ENCODE measurements at places on chromosomes 4 and X. TPM values are rescaled to one million over a fixed set of nuclear protein-coding genes. Genes with fewer than 3 reads are reported as not detected.
A peak's percentile ranks its signal among the peaks of the same experiment; 100 is the strongest.

DNA sequence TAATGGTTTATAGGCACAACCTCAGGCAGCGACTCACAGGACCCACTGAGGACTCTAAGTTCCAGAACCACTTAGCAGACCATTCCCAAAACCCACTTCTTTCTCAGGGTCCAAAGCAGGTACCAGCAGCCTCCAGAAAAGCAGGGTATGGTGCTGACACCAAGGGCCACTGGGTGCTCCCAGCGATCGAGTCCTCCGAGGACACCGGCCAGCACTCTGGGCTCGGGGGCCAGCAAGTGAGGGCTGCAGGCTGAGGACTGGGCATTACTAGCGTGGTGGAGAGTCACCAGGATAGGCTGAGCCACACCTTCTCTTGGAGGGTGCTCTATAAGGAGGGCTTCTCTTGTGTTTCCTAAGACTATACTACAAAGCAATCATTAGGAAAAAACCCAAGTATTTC is 19.3 kb downstream of the LETM1 start:
- no peak overlapping the region for H3K4me3 ChIP-seq
- no peak for DNase-seq
- H3K36me3 ChIP-seq, result peaks cover 78% of the 10 kb centered on the region
- H3K27me3 ChIP-seq, result no peaks in the 10 kb centered on the region

DNA sequence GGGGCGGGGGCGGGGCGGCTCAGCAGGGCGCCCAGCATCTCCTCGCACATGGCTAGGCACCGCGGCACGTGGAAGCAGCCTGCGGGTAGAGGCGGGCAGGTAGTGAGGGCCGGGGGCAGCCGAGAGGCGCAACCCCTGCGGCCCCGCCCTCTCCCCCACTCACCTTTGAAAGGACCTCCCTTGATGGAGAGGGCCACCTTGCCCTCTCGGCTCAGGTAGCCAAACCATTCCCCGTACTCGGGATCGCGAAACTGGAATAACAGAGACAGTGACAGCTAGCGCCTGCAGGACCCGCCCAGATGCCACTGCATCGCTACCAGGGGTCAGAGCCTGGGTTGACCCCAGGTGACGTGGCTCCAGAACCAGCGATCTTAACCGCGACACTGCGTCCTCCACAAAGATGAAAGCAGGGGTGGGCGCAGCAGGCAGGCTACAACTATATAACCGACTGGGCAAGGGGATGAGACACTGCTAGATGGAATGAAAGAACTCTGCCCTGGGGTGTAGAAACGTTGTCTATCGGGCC is 552 bp upstream of the NAA10 start:
- H3K4me1 ChIP-seq, result peaks cover 5% of the 10 kb centered on the region
- H3K4me3 ChIP-seq, result no peak overlapping the region
- DNase-seq, result no peak
- H3K36me3 ChIP-seq, result 0 out of 3 replicates have a peak, but pooled peaks cover 8% of the 10 kb centered on the region
- peak overlapping the region; percentile 64 for H3K27ac ChIP-seq

DNA sequence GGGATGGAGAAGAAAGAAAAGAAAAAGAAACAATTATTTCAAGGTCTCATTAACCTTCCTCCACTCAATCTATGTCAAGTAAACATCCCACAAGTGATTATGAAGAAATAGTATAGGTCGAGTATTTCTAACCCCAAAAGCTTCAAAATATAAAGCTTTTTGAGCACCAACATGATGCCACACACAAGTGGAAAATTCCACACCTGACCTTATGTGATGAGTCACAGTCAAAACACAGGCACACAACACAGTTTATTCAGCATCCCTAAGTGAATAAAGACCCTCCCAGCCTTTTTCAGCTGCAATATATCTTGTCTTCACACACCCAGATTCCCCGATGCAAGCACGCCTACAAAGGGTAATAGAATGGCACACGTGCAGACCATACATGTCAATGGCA is 51.7 kb upstream of the VEGFC start:
- no peak overlapping the region for H3K4me3 ChIP-seq
- H3K27ac ChIP-seq, result no peak overlapping the region
- DNase-seq, result no peak
- no peaks in the 10 kb centered on the region for H3K4me1 ChIP-seq
- no peaks in the 10 kb centered on the region for H3K27me3 ChIP-seq

DNA sequence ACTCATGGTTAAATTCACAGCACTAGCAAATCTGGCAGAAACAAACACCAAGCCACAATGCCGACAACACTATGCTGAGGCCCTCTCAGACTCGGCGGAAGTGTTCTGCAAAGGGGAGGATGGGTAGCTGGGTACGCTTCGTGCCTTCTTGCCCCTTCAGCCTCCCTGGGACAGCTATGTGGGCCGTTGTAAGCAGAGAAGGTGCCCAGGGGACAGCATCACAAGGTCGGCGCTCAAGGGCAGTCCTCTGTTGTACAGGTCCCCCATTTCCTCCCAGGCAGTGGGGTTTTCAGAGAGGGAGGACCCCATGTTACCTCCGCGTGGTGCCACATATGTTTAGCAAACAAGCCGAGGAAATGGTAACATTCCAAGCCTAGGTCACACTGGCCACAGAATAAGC is 173.6 kb downstream of the AFAP1 start:
- H3K4me1 ChIP-seq, result peaks cover 75% of the 10 kb centered on the region
- no peaks in the 10 kb centered on the region for H3K27me3 ChIP-seq
- DNase-seq, result no peak
- H3K4me3 ChIP-seq, result no peak overlapping the region
- peaks cover 8% of the 10 kb centered on the region for H3K36me3 ChIP-seq

The RHOH gene
- total RNA-seq, result not detected

DNA sequence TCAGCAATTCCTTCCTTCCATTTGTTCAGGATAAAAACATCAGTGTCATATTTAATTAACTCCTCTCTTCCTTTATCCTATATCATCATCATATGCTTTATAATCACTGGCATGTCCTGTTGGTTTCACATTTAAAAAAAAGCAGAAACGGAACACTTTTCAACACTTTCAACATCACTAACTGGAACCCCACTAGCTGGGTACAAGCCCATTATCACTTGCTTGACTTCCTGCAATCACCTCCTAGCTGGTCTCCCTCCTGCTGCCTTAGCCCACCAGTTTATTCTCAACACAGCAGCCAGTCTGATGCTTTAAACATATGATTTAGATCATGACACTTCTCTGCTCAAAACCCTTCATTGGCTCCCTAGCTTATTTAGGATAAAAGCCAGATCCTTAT is 116.4 kb upstream of the LSM6 start:
- no peaks in the 10 kb centered on the region for H3K27me3 ChIP-seq
- H3K4me1 ChIP-seq, result no peaks in the 10 kb centered on the region
- no peak overlapping the region for H3K4me3 ChIP-seq
- no peak for DNase-seq

- no peak overlapping the region for H3K4me3 ChIP-seq
- H3K4me1 ChIP-seq, result no peaks in the 10 kb centered on the region
- no peak for DNase-seq
- H3K27me3 ChIP-seq, result no peaks in the 10 kb centered on the region
- H3K36me3 ChIP-seq, result no peaks in the 10 kb centered on the region
Observed at GRCh38 chrX:19627533-19627932, 112.2 kb upstream of the MAP3K15 start.

DNA sequence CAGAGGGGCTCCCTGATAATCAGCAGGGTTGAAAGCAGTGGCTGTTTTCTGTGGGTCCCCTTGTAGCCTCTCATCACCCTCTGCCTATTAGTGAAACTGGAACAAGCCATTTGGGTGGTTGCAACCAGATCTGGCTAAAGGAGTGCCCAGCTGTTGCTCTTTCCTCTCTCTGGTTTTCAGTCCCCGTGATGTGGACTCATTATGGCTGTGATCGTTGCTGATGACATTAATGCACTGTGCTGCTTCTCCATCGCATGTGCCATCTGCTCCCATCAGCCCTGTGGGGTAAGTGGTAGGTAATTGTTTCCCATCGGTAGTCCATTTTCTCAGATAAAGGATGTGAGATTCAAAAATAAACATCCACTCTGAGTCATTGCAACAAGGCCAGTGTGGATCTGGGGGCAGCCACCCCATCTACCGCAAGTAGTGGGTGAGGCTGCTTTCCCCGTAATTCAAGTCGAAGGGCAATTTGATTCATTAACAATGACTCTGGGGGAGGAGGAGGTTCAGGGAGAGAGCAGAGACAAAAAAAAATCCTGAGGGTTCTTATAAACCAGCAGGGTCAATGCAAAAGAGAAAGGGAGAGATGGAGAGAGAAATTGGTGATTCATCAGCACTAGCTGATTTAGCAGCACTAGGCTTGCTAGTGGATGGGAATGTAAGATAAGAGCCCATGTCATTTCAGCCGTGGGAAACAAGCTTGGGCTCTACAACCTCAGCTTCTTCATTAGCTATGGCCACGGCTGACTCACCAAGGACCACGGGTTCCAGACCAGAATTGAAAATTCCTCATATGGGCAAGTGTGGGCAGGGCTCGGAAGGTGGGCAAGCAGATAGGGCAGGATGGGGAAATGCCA is 357.8 kb downstream of the MID1IP1 start:
- no peak overlapping the region for H3K27ac ChIP-seq
- no peaks in the 10 kb centered on the region for H3K36me3 ChIP-seq
- H3K27me3 ChIP-seq, result no peaks in the 10 kb centered on the region
- H3K4me1 ChIP-seq, result no peaks in the 10 kb centered on the region

DNA sequence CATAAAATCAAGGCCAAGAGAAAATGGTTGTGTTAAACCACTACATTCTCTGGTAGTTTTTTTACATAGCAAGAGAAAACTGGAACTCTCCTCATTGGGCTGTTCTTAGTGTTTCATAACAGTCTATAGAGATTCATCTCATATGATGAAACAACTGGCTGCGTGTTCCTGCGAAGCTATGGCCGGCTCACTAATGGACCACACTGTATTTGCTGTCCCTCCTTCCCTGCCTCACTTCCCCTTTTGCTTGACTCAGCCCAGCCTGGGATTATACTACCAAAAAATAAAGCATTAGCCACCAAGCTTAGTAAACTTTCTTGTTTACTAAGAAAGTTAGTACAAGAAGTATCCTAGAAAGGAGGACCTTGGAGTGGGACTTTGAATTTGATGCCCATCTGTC is 31.6 kb upstream of the LSM6 start:
- H3K27ac ChIP-seq, result no peak overlapping the region
- DNase-seq, result no peak
- H3K36me3 ChIP-seq, result no peaks in the 10 kb centered on the region
- H3K4me1 ChIP-seq, result no peaks in the 10 kb centered on the region

The ENOPH1 gene
- 64.3 TPM for total RNA-seq

The MEPE gene
- not detected for total RNA-seq

DNA sequence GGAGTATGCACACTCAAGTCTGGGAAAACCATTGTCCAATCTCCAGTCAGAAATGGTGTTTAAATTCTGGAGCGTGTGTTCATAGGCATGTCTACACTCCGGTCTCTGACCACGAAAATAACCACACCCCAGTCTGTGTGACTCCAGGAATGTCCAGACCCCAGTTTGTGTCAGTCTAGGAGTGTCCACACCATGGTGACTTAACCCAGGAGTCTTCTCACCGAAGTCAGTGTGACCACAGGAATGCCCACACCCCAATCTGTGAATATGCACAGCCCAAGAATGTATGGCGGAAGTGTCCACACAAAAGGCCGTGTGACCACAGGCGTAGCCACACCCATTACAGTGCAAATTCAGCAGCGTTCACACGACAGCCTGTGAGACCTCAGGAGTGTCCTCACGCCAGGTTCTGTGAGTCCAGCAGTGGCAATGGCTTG is 11.4 kb downstream of the FTSJ1 start:
- DNase-seq, result peak; percentile 30
- no peaks in the 10 kb centered on the region for H3K36me3 ChIP-seq
- no peaks in the 10 kb centered on the region for H3K4me1 ChIP-seq
- H3K27me3 ChIP-seq, result no peaks in the 10 kb centered on the region

DNA sequence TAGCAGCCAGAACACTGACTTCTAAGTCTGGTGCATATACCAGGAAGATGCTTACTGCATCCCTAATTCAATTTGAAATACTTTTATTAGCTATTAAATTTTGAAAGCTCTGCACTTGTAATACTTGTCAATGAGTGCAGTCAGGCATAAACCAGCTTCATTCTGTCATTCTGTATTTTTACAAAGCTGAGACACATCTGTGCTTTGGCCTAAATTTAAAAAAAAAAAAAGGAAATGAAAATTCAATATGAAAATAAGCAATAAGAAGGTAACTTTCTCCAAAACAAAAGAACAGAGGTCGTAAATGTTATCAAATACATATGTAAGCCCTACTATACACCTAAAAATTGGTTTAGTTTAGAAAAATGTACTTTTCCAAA is 7.0 kb downstream of the SMIM14 start:
- H3K36me3 ChIP-seq, result peaks cover 1% of the 10 kb centered on the region
- H3K4me3 ChIP-seq, result no peak overlapping the region
- peaks cover 43% of the 10 kb centered on the region for H3K4me1 ChIP-seq
- DNase-seq, result no peak
- H3K27me3 ChIP-seq, result no peaks in the 10 kb centered on the region

DNA sequence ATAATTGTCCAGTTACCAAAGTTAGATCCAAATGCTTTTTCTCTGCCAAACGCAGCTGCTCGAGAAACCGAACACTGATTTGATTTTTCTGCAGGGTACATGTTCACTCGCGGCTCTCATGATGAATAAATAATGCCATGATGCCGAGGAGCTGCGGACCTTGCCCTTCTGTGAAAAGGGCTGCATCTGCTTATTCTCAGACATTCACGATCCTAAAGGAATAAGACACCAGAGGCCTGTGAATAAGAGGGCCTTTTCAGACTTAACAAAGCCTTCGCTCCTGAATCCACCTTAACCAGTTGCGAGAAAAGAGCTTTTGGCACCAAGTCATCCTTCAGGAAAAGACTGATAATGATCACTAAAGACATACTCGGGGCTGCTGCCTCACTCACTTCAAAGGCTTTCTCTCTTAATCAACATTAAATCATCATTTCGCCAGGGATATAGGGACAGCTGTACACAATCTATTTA is 147.5 kb downstream of the FBXO8 start:
- H3K36me3 ChIP-seq, result no peaks in the 10 kb centered on the region
- H3K4me3 ChIP-seq, result no peak overlapping the region
- no peak overlapping the region for H3K27ac ChIP-seq
- no peak for DNase-seq

DNA sequence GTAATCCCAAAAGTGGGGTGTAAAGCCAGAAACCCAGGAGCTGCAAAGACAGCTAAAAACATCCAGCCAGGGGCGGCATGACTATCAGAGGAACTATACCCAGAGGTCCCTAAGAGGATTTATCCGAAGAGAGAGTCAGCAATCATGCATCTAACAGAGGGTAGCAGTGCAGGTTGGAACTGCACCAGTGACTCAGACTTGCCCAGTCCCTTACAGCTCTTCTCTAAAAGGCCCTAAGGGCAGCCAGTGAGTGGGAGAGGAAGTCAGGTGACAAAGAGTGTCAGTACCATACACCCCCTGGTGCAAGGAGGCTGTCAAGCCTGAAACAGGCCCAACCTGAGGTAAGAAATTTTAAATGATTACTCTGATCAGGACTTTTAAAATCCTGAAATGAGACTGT is 88.1 kb downstream of the CAMK2D start:
- no peak overlapping the region for H3K27ac ChIP-seq
- no peak overlapping the region for H3K4me3 ChIP-seq
- H3K4me1 ChIP-seq, result peaks cover 18% of the 10 kb centered on the region
- DNase-seq, result no peak
- no peaks in the 10 kb centered on the region for H3K27me3 ChIP-seq
- H3K36me3 ChIP-seq, result no peaks in the 10 kb centered on the region

All from HepG2 (cell line).